Endothelial cell (in vitro differentiated cells): ENCODE measurements at places on chromosomes 6 and 20.

DNA sequence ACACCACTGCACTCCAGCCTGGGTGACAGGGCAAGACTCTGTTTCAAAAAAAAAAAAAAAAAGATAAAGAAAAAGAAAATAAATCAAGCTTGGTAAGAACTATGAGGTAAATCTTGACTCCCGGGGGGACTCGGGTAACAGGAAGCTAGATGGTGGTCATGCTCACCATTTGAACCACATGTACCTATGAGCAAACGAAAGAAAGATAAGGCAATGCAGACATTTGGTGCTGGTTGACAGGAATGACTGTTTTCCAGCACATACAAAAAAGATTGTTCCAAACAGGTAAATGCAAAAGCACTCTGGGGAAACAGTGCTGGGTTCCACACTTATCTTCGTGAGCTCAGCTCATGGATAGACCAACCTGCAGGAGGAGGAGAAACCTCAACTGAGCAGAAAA, 22.8 kb upstream of the PTPN1 start:
- no peak overlapping the region for H3K27ac ChIP-seq
- no peak overlapping the region for H3K4me3 ChIP-seq
- no peaks in the 10 kb centered on the region for H3K36me3 ChIP-seq
- no peak for DNase-seq
- peaks cover 15% of the 10 kb centered on the region for H3K4me1 ChIP-seq
- H3K27me3 ChIP-seq, result peaks cover 1% of the 10 kb centered on the region

DNA sequence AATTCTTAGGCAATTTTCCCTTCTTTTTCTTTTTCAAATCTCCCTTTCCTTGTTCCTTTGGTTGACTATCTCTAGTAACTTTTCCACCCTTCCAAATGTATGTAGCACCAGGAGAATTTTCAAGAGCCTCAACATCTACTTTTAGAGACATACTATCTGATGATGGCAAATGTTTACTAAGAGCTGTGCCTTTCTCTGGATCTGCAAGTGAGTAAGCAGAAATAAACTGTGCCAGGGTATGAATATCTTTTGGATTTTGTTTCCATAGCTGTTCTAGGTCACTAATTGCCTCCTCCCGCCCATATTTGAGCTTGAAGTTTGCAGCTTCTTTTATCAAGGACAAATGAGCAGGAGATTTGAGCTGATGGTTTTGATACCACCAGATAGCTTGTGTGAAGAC, 69.5 kb downstream of the GTF2H5 start:
- H3K4me3 ChIP-seq, result no peak overlapping the region
- no peak overlapping the region for H3K27ac ChIP-seq
- DNase-seq, result no peak
- H3K4me1 ChIP-seq, result peaks cover 20% of the 10 kb centered on the region
- peaks cover 5% of the 10 kb centered on the region for H3K27me3 ChIP-seq
- H3K36me3 ChIP-seq, result peaks cover 18% of the 10 kb centered on the region

DNA sequence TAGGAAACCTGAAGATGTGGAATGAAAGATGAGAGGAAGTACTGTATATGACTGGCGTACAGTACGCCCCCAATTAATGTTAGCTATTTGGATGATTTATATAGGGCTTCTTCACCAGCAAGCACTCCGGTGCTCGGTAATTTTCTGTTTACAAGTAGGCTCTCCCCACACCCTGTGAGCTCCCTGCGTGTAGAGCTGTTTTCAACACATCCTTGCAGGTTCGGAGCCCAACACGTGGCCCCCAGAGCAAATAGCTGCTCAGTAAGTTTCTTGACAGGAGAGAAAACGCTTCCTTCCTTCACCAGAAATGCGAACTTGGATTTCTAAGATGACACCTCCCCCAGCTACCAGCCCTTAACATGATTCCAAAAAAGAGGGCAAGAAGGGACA, 1.2 kb upstream of the RAB22A start:
- peaks cover 13% of the 10 kb centered on the region for H3K36me3 ChIP-seq
- peaks cover 8% of the 10 kb centered on the region for H3K27me3 ChIP-seq

DNA sequence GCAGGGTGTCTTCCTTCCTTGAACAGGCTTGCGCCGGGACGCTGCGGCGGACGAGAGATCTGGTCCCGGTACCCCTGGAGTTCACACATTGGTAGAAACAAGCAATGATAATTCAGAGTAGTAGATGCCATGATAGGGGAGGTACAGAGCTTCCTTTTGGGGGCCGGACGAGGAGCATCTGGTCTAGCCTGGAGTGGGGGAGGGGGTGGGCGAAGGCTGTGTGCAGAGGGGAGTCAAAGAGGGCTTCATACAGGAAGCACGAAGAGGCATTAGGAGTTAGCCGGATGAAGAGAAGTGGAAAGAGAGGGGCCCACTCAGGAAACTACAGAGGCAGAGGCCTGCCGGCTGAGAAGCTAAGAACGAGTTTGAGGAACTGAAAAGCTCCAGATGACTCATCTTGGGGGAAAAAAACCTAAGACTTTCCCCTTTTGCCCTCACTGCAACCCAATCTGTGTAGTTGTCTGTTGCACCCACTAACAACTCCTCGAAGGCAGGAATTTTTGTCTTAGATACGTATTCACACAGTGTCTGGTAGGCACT, 611 bp downstream of the CNPY3 start:
- peaks cover 11% of the 10 kb centered on the region for H3K36me3 ChIP-seq
- peaks cover 37% of the 10 kb centered on the region for H3K4me1 ChIP-seq
- peak overlapping the region; percentile 98 for H3K27ac ChIP-seq
- no peak for DNase-seq
- peak overlapping the region; percentile 99 for H3K4me3 ChIP-seq

DNA sequence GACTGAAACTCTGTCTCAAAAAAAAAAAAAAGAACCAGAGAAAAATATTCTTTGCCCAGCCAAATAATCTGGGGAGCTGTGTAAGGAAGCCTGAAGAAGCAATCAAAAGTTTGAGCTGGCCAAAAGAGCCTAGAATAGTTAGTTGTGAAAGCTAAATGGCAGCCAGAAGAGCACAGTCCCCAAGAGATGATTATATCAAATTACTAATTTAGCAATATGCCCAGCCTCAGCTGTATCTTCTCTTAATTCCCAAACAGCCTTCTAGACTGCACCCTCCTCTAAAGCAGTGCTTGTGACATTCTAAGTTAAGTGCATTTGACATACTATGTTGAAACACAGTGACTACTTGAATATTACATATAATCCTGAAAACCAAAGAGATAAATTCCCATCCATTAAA, 38.9 kb downstream of the CDK19 start:
- no peak overlapping the region for H3K27ac ChIP-seq
- no peaks in the 10 kb centered on the region for H3K4me1 ChIP-seq
- no peaks in the 10 kb centered on the region for H3K27me3 ChIP-seq
